ENCODE measurements at places on chromosomes 11 and 22.

DNA sequence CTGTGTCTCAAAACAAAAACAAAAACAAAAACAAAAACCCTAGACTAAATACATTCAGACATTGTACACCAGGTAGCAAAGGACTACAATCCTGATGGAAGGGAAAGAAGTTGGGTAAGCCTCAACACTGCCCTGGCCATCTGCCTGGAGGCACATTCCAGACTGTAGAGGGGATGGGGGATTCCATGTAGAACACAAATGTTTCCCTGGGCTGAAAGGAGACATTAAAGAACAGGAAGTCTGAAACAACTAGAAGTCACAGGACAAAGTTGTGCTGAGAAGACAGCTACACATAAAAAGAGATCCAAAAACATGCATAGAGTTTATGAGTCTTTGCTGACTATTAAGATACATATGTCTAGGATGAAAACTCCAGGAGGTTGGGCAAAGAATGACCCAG lies 83.9 kb downstream of the RRAS2 start:
- no peak for DNase-seq

DNA sequence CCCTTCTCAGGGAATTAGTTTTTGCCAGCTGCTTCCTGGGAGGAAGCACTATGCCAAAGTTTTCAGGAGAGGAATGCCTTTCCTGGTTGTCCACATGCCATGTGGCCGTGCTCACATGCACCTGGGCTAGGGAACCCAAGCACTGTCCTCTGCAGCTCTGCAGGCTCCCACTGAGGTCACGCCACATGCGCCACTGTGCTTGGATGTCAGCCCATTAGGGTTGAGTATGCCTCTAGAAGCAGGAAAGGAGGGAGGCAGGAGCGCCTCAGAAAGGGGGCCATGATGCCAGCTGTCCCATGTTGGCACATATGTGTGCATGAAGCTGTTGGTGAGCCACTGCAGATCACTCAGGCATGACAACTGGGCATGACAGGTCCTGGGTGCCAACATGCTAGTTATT lies 81.6 kb upstream of the SUSD2 start:
- DNase-seq, result no peak

- no peak for DNase-seq
These were observed 375.9 kb downstream of the GUCY1A2 start for GRCh38 chr11:106642331-106642730.

GRCh38 chr11:65493367-65494176 lies 5.3 kb upstream of the MALAT1 start:
- DNase-seq, result no peak

- DNase-seq, result no peak
These were observed 32.9 kb downstream of the RBFOX2 start for GRCh38 chr22:35995772-35996171.

- DNase-seq, result no peak
These were observed 15.6 kb downstream of the GDPD5 start for GRCh38 chr11:75510004-75510722.

Data from COR-L47 (cell line).